Uterus (tissue), 4 donors: ENCODE measurements at places on chromosomes 2 and 18. TPM values are rescaled to one million over a fixed set of nuclear protein-coding genes. Genes with fewer than 3 reads are reported as not detected.

Gene EPHA4
- 84.7 TPM for total RNA-seq

Gene AGFG1
- 21.0 TPM for total RNA-seq

DNA sequence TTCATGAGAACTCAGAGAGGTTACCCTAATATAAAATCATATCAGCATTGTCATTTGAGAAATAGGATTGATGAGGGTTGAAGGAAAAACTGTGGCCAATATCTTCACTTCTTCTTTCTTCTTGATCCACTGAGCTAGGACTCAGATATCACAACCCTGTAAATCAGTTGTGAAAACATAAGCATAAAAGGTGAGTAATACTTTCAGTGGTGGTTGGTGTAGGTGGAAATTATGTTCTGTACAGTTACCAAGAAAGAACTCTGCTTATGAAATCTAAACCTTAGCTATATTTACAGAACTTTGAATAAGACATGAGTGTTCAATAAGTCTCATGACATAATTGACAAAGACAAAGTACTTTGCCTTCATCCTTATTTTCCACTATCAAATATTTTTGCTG is 56.3 kb downstream of the PAX3 start:
- H3K27ac ChIP-seq: no peak overlapping the region
- DNase-seq: no peak
- no peaks in the 10 kb centered on the region for H3K4me1 ChIP-seq

DNA sequence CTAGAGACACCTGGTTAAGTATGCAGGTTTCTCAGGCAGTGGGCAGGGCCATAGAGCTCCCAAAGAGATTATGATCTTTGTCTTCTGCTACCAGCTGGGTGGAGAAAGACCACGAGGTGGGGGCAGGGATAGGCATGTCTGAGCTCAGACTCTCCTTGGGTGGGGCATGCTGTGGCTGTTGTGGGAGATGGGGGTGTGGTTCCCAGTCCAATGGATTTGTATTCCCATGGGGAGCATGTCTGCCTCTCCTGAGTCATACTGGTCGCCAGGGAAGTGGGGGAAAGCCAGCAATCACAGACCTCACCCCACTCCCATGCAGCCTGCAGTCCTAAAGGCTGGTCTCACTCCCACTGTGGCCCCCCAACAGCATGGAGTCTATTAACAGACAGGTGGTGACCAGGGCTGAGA is 31.4 kb upstream of the RHOB start:
- H3K27ac ChIP-seq: no peak overlapping the region
- no peak for DNase-seq
- H3K36me3 ChIP-seq: no peaks in the 10 kb centered on the region
- no peaks in the 10 kb centered on the region for H3K27me3 ChIP-seq
- no peaks in the 10 kb centered on the region for H3K4me1 ChIP-seq

GRCh38 chr2:72198532-72199241 is 51.0 kb upstream of the CYP26B1 start:
- no peaks in the 10 kb centered on the region for H3K27me3 ChIP-seq
- DNase-seq: no peak
- no peak overlapping the region for H3K27ac ChIP-seq
- no peaks in the 10 kb centered on the region for H3K36me3 ChIP-seq
- no peak overlapping the region for H3K4me3 ChIP-seq

DNA sequence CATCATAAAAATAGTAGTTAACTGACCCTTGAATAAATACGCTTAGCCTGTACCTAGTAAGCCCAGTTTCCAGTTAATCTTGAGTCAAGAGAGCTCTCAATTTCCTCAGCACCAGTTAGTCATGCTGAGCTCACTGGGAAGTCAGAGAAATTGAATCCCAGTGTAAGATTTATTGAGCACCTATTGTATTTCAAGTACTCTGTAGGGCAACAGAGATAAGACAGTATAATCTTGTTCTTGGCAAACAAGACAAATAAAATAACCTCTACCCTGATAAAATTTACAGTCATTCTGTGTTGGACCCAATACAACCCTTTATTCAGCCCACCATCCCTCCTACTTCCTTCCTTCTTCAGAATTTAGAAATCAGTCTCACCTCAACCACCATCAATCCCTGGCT is 71.9 kb upstream of the NRP2 start:
- no peaks in the 10 kb centered on the region for H3K27me3 ChIP-seq
- no peak overlapping the region for H3K27ac ChIP-seq
- no peaks in the 10 kb centered on the region for H3K36me3 ChIP-seq
- no peaks in the 10 kb centered on the region for H3K4me1 ChIP-seq
